ENCODE measurements at places on chromosomes 16 and 17.

DNA sequence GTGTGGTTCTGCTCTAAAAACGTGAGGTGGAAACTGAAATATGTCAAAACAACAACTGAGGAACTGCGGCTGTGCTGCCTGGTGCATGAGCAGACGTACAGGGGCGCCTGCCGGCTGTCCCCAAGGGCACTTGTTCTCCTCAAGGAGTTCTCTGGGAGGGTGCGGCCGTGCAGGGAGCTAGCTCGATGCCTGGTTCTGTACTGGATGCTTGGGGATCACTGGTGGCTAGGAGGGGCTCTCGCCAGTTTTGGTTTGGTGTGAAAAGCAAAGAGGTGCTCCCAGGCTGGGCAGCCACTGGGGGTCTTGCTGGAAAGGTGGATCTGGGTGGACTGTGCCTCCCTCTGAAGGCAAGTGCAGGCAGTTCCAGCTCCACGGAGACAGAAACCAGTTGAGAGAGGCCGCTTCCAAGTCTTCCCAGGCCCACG is 41.9 kb upstream of the ATP2A3 start:
- no peak for DNase-seq

- DNase-seq = no peak
These were observed 21.5 kb downstream of the ABCA10 start for GRCh38 chr17:69207151-69207550.

- no peak for DNase-seq
These were observed 4.6 kb upstream of the EMP2 start for GRCh38 chr16:10584981-10585438.

DNA sequence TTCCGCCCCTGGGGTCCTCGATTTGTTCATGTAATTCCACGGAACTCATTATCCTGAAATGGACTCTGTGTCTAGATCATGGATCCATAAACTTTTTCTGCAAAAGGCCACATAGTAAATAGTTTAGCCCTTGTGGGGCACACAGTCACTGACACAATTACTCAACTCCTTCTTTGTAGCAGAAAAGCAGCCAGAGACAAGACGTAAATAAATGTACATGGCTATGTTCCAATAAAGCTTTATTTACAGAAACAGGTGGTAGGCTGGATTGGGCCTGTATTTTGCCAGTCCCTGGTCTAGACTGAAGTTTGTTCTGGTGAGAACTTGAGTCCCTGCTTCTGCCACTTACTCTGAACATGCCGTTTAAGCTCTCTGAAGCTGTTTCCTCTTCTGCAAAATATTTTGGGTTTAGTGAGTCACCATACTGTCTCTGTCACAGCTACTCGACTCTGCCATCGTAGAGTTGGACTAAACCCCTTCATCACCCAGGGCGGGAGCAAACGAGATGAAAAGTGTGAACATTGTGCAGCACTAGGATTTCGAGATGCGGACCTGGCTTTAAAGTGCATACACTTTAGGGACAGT is 61.9 kb upstream of the FOXF1 start:
- DNase-seq = no peak

- no peak for DNase-seq
These were observed 4.4 kb upstream of the MYO1C start for GRCh38 chr17:1496869-1497268.

GRCh38 chr17:31875081-31875480 is 16.0 kb upstream of the COPRS start:
- DNase-seq = no peak

- no peak for DNase-seq
These were observed 277.2 kb upstream of the CCL2 start for GRCh38 chr17:33977729-33978514.
